ENCODE measurements at places on chromosomes 2 and 18.

GRCh38 chr2:8692783-8693156, 10.9 kb downstream of the ID2 start:
- no peak for DNase-seq

DNA sequence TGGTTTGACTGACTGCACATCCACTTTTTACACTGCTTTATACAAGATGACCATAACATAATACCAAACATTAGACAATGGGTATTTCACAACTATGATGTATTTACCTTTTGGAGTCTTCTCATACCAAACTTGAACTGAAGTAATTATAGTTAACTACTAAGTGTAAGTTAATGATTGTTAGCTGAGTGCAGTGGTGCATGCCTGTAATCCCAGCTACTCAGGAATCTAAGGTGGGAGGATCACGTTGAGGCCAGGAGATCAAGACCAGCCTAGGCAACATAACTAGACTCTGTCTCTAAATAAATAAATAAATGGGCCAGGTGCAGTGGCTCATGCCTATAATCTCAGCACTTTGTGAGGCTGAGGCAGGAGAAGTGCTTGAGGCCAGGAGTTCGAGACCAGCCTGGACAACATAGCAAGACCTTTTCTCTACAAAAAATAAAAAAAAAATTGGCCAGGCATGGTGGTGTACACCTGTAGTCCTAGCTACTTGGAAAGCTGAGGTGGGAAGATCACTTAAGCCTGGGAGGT, 44.9 kb upstream of the ORC2 start:
- DNase-seq, result no peak

- DNase-seq, result no peak
These were observed 97.4 kb upstream of the ITGA6 start for GRCh38 chr2:172329774-172330671.

- DNase-seq, result no peak
These were observed 37.7 kb upstream of the RTN4 start for GRCh38 chr2:55087936-55088335.

- no peak for DNase-seq
These were observed 926.4 kb upstream of the FANCL start for GRCh38 chr2:59167514-59167913.

DNA sequence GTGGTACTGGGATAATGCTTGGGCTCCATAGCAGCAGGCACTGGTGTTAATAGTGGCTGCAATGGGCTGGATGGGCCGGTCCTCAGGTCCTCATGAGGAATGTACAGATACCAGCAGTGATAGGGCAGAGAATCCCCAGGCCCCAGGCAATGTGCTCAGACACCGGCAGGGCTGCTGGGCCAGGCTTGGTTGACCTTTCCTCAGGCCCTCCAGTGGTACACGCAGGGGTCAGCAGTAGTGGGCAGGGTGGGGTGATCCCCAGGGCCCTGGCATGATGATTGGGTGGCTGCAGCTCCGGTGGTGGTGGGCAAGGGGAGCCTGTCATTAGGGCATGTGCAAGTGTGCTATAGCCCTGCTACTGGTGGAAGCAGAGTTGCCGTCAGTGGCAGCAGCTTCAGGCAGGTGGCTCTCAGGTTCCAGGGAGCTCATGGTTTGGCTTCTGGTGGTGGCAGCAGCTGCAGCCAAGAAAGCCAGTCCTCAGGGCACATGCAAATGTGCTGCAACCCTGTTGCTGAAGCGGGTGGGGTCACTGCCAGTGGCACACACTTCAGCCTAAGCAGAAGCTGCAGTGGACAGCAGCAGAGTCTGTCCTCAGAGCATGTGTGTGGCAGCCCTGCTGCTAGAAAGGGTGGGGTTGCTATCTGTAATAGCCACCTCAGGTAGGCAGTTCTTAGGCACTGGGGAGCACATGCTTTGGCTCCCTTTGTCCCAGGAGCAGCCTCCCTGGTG, 56.8 kb downstream of the CCNT2 start:
- DNase-seq, result no peak

GRCh38 chr2:212136216-212136795, 402.3 kb downstream of the ERBB4 start:
- no peak for DNase-seq

DNA sequence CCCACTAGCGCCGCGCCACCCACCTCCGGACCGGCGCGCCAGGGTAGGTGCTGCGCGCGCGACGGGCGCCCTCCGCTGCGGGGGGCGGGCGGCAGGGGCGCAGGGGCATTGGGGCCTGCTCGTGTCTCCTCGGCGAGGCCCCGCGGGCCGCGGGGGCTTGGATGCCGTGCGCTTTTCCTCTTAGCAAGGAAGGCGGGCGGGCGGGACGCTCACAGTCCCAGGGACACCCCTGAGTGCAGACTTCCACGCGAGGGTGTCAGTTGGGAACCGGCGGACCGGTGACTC, 748 bp downstream of the TWIST2 start:
- DNase-seq, result no peak

- DNase-seq, result no peak
These were observed 328.1 kb downstream of the EXOC6B start for GRCh38 chr2:72497763-72498162.

GRCh38 chr18:79690586-79691482, 11.2 kb downstream of the CTDP1 start:
- no peak for DNase-seq

DNA sequence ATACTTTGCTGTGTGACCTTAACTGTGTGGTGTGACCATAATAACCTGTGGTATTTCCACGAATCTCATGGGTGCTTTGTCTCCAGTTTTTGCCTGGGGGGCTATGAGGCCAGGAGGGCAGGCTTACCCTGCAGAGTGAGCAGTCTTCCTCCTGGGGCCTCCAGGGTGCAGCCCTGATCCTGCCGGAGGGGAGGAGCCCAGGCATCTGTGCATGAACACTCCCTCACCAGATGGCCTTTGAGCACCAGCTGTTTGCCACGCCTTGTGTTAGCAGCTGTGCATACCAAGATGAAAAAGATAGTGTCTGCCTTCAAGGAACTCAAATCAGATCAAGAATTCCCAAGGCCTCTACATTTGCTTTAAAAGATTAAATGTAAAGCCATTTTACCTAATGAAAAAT, 75.0 kb upstream of the RBM44 start:
- peak; percentile 23 for DNase-seq

DNA sequence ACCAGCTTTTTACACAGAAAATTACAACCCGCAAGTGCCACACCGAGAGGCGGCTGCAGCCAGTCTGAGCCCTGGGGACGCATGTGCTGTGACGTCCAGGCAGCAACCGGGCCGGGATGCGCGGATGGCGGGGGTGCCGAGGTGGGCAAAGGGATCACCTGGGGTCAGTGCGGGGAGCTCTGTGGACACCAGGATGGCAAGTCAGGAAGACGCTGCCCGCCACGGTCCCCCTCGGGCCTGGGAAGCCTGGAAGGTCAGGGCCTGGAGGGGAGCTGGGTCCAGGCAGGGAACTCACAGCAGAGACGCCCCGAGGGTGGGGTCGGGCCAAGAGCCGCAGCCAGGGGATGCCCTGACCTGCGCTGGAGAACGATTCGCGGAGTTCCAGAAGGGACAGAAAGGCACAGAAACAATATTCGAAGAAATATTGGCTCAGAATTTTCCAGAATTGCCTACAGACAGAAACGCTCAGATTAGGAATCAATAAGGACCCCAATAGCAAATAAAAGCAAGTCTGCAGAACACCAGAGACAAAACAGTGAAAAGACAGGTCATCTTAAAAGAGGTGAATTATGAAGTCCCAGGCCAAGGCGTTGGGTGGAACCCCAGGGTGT, 11.7 kb upstream of the KIF1A start:
- DNase-seq, result no peak

Data from foreskin melanocyte (primary cell).